ENCODE measurements at places on chromosomes 12 and 14. TPM values are rescaled to one million over a fixed set of nuclear protein-coding genes. Genes with fewer than 3 reads are reported as not detected.

GRCh38 chr12:63521706-63522105, 146.6 kb downstream of the DPY19L2 start:
- no peak for DNase-seq

GRCh38 chr12:6073426-6073825, 51.0 kb downstream of the VWF start:
- DNase-seq: no peak

The SYNDIG1L gene
- not detected for total RNA-seq

The SERPINA6 gene
- total RNA-seq: 330 TPM

The PRICKLE1 gene
- total RNA-seq: 5.7 TPM

GRCh38 chr14:76724651-76725550, 36.4 kb upstream of the VASH1 start:
- DNase-seq: no peak

The KIF5A gene
- 0.42 TPM for total RNA-seq

The CCDC197 gene
- total RNA-seq: not detected

DNA sequence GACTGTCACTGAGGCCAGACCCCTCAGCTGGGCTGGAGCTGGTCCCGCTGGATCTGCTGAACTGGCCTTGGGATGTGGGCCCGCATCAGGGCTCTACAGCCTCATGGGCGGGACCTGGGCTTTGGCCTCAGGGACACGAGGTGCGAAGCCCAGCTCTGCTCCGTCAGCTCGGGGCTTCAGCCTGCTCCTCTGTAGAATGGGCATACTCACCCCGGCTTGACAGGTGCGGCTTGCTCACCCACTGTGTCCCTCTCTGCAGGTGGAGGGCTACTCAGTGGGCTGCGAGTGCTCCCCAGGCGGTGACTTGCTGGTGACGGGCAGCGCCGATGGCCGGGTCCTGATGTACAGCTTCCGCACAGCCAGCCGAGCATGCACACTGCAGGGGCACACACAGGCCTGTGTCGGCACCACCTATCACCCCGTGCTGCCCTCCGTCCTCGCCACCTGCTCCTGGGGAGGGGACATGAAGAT, 57.6 kb downstream of the BEGAIN start:
- DNase-seq: no peak

DNA sequence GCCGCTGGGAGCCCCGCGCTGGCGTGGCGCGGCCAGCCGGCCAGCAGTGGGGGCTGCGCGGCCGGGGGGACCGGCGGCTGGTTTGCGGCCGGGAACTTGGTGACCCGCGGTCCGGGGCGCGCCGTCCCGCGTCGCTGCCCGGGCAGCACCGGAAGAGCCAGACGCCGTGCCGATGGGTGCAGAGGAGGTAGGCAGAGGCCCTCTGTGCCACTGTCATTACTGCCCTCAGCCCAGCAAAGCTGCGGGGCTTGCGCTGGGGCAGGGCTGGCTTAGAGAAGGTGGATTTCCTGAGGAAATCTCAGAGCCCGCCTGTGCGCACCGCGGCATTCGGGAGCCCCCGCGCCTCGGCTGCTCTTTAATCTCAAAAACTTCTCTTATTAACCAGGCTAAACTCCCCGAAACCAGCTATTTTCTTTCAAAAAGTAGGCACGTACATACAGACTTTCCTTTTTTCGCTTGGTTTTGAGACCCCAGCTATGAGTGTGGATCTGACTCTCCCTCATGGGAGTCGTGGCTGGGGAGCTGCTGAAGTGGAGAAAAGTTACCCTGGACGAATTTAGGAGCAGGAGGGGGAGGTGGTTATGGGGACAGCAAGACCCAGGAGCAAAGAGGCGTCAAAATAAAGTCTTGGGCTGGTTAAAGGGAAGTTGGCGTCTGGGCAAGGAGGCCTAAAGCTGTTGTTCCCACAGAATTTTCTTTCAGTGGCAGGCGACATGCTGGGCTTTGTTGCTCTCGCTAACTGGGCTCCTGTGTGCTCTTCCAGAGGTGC, 802 bp downstream of the SUSD6 start:
- DNase-seq: peak; percentile 54

GRCh38 chr12:87155621-87156020, 873.6 kb downstream of the C12orf50 start:
- no peak for DNase-seq

GRCh38 chr14:45715946-45716345, 462.9 kb upstream of the MIS18BP1 start:
- no peak for DNase-seq

- no peak for DNase-seq
Measured at GRCh38 chr14:23324993-23325392, 3.7 kb downstream of the PABPN1 start.

The KLRD1 gene
- 1.1 TPM for total RNA-seq

- no peak for DNase-seq
Measured at GRCh38 chr14:72825486-72825885, 68.4 kb downstream of the DPF3 start.

- no peak for DNase-seq
Measured at GRCh38 chr14:100889641-100890040, 13.9 kb downstream of the RTL1 start.

DNA sequence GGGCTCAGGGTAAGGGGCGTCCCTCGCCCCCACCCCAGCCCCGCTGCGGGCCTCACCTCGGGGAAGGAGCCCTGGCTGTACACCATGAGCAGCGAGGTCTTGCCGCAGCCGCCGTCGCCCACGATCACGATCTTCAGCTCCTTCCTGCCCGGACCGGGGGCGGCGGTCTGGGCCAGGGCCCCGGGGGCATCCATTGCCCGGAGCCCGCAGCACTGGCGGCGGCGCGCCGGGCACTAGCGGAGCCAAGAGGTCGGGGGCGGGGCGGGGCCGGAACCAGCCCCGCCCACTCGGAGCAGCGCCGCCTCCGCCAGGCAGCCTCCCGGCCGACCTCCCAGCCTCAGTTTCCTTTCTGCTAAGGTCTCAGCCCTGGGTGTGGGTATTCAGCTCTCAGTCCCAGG, at the start of gene RHOF:
Gene RHOF, minus strand, starts transcription at position 249 of the 398 bp plus-strand sequence. Its CDS starts 55 bp downstream, at position 194.
- DNase-seq: peak; percentile 71

The NAV3 gene
- total RNA-seq: 1.0 TPM

DNA sequence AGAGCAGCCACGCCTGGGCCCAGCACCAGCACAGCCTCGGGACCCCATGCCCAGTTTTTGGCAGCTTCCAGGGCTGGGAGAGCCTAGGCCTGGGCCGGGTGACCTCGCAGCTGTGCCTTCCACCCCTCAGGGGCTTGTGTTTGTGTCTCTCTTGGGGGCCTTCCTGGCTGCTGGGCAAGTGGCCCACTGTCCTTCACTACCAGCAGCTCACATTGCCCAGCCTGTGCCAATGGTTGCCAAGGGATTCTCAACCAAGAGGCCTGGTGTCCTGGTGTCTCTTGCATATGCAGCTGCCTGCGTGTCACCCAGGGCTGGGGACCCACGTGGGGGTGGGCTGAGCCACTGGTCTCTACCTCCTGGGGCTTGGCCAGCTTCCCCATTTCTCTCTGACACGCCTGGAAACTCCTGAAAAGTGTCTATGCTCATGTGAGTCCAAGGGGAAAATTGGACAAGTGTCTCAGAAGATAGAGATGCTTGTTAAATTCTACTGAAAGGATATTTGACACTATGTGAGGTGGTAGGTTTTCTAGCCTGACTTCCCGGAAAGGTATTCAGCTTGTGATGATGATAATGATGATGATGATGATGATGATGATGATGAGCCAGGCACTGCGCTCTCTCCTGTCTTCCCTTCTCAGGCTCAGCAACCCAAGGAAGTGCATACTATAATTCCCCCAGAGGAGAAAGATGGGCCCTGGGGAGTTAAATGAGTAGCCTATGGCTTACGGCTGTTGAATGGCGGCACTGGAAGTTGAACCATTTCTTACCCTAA, 48.8 kb upstream of the ESRRB start:
- DNase-seq: no peak

The LRRC10 gene
- total RNA-seq: not detected

- DNase-seq: no peak
Measured at GRCh38 chr12:67697443-67697842, 48.9 kb downstream of the DYRK2 start.

DNA sequence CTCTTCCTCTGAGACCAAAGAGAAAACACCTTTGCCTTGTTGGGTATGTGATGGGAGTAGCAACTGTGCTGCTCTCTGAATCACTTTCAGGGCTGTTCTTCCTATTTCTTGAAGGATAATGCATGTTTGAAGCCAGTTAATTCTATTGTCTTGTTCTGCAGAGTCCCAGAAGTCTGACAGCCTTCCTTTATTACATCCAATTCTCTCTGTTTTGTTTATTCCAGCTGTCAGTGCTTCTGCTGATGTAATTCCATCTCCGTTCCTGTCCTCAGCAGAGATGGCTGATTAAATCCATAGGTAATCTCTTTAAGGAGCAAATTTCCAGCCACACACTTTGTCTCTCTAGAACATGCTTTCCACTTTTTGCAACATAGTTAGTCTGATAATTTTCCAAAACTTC, 59.7 kb downstream of the MGAT4C start:
- no peak for DNase-seq

DNA sequence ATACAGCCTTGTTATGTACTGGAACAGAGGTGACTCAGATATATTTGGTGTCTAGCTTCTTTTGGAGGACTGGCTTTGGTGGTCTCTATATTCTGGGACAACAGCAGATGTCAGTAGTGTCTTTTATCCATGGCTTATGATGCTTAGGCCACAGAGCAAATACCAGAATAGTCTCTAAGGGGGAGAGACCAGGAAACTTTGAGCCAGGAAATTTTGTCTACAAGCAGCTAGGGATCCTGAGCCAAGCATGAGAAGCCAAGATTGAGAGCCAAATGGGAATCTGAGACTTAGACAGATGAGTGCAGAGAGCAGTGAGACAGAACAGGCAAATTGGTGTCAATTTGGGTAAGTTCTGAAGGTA, 28.4 kb upstream of the PTPRR start:
- no peak for DNase-seq

GRCh38 chr14:59600211-59600945, 23.8 kb upstream of the CCDC175 start:
- no peak for DNase-seq
